Thoracic aorta endothelial cell (primary cell): ENCODE measurements at places on chromosomes 3 and 15. TPM values are rescaled to one million over a fixed set of nuclear protein-coding genes. Genes with fewer than 3 reads are reported as not detected.

Gene GOLGA6B
- total RNA-seq: not detected in 2 replicates

Gene CD86
- not detected in 2 replicates for total RNA-seq

Gene GPR171
- not detected in 2 replicates for total RNA-seq

Gene B2M
- 2,058 and 2,699 TPM in 2 replicates for total RNA-seq

Gene HESX1
- 0.40 and 0.43 TPM in 2 replicates for total RNA-seq

Gene LPCAT4
- 13.6 and 20.1 TPM in 2 replicates for total RNA-seq

Gene FEZF2
- total RNA-seq: not detected in 2 replicates

Gene MEIS2
- 37.7 and 70.3 TPM in 2 replicates for total RNA-seq

Gene TMEM45A
- total RNA-seq: 4.6 and 6.4 TPM in 2 replicates

Gene SLC22A14
- total RNA-seq: 0.13 TPM in 1 of 2 replicates, not detected in the other

Gene KCNMB2
- not detected in 2 replicates for total RNA-seq

Gene COL7A1
- total RNA-seq: 0.13 and 0.14 TPM in 2 replicates

Gene WDR76
- 26.7 and 42.7 TPM in 2 replicates for total RNA-seq

Gene GPR176
- total RNA-seq: 46.4 and 71.3 TPM in 2 replicates

Gene TBC1D2B
- total RNA-seq: 27.3 and 36.8 TPM in 2 replicates

Gene LRRC49
- total RNA-seq: 9.7 and 10.0 TPM in 2 replicates
